C1 segment of cervical spinal cord (tissue), 14 donors: ENCODE measurements at places on chromosomes 7 and 10.

GRCh38 chr7:37372750-37373149, 75.9 kb downstream of the ELMO1 start:
- no peak for DNase-seq

GRCh38 chr10:10869592-10869991, 148.1 kb upstream of the CELF2 start:
- DNase-seq: no peak

- DNase-seq: no peak
Measured at GRCh38 chr10:97475936-97476594, 22.2 kb downstream of the MMS19 start.

DNA sequence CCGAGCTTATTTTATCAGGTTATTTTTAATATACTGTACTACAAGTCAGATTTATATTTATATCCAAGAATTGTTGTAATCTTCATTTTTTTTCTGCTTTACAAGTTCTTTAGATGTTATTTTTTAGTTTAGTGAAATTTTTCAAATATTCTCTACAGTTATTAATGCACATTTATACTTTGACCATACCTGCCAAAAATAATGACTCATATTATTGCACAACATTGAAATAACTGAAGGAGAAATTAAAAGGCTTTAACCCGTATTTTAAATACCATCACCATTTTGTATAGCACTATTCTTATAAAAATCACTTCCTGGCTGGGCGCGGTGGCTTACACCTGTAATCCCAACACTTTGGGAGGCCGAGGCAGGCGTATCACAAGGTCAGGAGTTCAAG, 278.5 kb downstream of the BICC1 start:
- no peak for DNase-seq

DNA sequence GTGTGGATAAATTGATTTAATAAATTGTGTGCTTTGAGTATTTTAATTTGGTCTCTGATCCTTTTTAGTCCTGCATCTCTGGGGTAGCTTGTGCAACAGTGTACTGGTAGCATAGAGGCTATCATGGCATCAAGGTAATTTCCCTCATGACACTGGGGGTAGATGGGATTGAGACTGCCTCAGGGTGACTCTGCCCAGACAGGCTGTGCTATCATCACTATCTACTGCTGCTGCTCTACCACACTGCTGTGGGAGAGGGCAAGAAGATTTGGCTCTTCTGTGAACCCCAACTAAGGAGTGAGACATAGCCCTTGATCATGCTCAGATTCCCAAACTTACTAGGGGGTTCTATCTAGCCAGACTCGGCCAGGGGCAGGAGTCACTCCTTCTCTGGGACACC, 43.6 kb upstream of the JAZF1 start:
- DNase-seq: no peak

DNA sequence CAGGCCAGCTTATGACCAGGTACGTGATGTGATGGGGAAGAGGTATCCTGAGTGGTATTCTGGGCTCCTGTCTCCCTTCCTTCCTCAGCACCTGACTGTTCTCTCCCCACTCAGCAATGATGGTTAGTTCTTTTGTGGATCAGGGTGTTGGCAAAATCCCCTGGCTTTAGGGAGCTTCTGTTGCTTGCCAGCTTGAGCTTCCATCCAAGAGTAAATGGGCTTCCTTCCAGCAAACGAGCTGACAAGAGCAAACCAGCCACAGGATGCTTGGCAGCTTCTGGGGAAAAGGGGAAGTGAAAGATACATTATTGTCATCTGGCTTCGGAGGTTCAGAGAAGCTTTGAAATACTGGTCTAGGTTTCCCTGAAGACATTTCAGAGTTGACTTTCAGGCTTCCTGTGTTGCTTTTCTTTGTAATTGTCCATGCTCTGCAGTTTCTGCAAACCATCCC, 5.2 kb downstream of the DUSP5 start:
- DNase-seq: peak; percentile 43

GRCh38 chr10:119526621-119527592, 15.6 kb downstream of the RGS10 start:
- DNase-seq: no peak

- DNase-seq: no peak
Measured at GRCh38 chr7:154960063-154960790, 42.7 kb downstream of the PAXIP1 start.

GRCh38 chr7:80611779-80612178, 26.7 kb upstream of the CD36 start:
- no peak for DNase-seq

GRCh38 chr10:29923416-29923965, 135.9 kb downstream of the JCAD start:
- DNase-seq: no peak

- DNase-seq: no peak
Measured at GRCh38 chr10:51204701-51205100, 130.4 kb downstream of the PRKG1 start.

- no peak for DNase-seq
Measured at GRCh38 chr7:22176791-22177412, 180.1 kb downstream of the RAPGEF5 start.

DNA sequence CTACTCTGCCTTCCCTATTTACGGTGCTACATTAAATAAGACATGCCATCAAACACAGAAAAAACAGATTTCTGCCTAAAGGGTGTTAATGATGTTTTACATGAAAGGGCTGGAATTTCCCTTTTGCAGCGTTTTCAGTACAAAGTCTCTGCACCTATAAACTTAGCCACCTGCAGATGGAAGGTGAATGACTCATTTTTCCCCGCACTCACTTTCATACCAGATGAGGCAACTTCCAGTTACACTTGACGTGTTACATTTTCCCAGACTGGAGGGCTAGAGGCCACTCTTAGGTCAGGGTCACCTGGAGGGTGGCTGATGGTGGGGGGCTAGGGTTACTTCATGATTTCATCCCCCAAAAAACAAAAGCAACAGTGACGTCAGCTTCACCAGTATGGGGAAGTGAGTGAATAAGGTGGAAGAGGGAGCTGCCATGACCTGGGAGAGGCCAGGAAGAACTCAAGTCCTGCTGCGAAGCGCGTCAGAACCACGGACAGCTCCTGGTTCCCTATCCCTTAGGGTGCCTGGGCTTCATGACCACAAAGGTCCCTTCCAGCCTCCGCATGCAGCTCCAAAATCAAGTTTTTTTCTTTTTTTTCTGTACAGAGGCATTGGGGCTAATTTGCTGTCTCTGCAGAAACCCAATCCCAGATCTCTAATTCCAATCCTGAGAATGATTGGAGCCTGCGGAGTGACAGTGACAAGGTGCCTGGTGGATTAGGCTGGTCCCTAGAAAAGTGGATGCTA, 94.0 kb downstream of the ADARB2 start:
- DNase-seq: no peak

- DNase-seq: no peak
Measured at GRCh38 chr10:98125940-98126631, 8.4 kb upstream of the R3HCC1L start.

GRCh38 chr10:6068422-6068821, 6.3 kb upstream of the IL2RA start:
- DNase-seq: peak; percentile 14

DNA sequence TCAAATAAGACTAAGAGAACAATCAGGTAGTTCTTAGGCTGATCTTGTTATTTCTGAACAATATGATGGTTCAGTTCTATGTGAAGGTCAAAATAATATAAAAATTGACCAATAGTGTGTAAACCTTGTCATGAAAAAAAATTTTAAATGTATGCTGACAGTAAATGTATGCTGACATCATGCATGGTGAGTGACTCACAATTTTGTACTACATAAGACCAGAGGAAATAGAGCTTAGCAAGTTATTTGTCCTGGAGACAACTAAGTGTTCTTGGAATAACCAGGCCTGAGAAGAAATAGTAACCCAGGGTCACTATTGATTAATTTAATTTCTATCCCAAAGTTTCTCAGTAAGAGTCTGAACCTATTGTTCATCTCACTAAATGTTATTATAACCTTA, 182.2 kb upstream of the PCDH15 start:
- DNase-seq: no peak

- no peak for DNase-seq
Measured at GRCh38 chr10:88211230-88211629, 347.8 kb downstream of the PTEN start.

GRCh38 chr7:19024261-19024660, 93.2 kb downstream of the TWIST1 start:
- no peak for DNase-seq

DNA sequence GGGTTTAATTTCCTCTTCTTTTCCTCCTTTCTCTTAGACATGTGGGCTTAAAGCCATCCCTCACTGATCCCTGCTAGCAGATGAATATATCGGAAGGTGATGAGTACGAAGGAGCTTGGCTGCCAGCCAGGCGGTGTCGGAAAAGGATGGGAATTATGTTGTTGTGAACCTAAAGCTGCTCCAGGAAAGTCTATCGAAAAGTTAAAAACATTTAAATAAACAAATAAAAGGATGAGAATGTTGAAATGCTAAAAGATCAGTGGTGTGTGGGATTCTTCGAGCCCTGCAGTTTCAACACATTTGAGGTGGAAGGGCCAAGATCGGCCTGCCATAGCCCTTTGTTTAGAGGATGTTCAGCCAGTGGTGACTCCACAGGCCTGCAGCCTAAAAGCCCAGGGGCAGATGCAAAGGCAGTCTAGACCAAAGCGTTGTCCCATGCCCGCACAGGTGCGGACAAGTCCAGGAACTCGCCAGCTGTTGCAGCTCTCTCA, 107.9 kb downstream of the JCAD start:
- DNase-seq: no peak

- no peak for DNase-seq
Measured at GRCh38 chr7:149071641-149072437, 18.7 kb downstream of the ZNF786 start.

DNA sequence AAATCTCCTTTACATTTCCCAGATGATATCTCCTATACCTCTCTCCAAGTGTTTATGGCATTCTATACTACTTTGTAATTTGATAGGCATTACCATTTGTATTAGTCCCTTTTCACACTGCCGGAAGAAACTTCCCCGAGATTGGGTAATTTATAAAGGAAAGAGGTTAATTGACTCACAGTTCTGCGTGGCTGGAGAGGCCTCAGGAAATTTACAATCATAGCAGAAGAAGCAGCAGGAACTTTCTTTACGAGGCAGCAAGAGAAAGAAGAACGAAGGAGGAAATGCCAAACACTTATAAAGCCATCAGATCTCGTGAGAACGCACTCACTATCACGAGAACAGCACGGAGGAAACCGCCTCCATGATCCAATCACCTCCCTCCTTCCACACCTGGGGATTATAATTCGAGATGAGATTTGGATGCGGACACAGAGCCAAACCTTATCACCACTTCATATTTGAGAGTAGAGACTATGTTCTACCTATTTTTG, 1194.6 kb downstream of the SORCS1 start:
- no peak for DNase-seq

DNA sequence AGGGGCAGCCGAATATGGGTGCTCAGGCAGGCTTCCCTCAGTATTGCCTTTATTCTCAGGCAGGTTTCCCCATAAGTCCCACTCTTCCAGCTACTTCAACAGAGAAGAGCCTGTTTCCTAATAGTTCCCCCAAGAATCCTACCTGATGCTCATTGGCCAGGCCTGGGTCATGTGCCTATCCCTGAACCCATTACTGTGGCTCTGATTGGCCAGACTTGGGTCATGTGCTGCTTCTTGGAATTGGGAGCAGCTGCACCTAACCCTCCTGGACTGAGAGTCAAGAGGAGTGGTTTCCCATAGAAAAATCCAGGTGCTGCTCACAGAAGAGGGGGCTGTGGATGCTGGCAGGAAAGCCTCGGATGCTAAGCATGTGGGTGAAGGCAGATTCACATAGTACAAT, 21.7 kb downstream of the OPALIN start:
- DNase-seq: no peak

DNA sequence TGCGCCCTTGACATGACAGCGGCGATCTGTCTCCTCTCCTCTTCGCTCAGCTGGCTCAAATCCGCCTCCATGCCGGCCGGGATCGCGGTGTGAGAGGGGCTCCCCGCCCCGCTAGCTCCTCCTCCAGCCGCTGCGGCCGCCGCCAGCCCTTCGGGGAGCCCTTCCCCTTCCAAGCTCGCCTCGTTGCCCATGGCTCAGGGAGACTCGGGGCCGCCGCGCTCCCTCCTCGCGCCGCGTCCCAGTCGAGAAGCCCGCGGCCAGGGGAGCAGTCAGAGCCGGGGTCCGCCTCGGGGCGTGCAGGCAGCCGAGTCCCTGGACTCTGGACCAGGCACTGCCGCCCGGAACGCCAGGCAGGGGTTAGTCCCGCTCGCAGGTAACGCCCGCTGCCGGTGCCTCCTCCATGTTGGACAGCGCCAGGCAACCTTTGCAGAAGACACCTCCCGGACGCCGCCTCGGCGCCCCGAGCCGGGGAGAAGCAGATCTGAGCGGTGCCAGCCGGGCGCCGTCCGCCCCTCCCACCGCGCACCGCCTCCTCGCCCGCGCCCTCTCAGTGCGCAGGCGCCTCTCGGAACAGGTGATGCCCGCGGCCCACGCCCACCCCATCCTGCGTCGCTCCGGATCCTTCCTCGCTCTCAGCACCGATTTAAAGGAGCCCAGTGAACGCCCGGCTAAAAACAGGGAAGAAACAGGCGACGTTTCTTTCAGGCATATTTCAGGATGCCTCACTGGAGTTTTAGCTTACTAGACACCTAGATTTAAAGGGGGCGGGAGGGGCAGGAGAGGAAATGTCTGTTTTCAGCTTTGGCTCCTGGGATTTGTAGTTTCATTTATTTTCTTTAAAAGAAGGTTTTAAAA, at the start of gene PCLO:
PCLO (minus strand) TSS at position 483 of the 855 bp plus-strand sequence; CDS start at position 191, 292 bp downstream.
- DNase-seq: peak; percentile 64
